ENCODE measurements at places on chromosomes 2 and 18.
A peak's percentile ranks its signal among the peaks of the same experiment; 100 is the strongest.

DNA sequence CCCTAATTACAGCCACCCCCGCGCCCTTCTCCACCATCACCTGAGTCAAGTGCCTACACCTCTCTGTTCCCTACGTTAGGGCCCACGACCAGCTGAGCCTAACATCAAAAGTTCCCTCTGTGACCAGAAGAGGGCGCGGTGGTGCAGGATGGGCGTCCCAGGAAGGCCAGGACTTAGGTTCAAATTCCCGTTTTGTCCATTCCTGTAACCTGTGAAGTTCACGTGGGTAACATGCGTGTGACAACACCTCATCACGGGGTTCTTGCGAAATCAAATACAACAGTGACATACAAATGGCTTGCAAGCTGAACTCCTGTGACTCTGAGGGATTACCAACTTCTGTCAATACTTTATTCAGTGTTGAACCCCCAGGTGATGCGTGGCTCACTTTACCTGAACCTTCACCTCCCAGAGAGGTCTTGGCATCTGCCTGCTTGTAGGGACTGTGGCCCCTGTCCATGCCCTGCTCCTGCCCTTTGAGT is 207.9 kb downstream of the ARL4C start:
- peak; percentile 73 for DNase-seq

GRCh38 chr18:297936-298335 is 30.1 kb upstream of the THOC1 start:
- DNase-seq = no peak

DNA sequence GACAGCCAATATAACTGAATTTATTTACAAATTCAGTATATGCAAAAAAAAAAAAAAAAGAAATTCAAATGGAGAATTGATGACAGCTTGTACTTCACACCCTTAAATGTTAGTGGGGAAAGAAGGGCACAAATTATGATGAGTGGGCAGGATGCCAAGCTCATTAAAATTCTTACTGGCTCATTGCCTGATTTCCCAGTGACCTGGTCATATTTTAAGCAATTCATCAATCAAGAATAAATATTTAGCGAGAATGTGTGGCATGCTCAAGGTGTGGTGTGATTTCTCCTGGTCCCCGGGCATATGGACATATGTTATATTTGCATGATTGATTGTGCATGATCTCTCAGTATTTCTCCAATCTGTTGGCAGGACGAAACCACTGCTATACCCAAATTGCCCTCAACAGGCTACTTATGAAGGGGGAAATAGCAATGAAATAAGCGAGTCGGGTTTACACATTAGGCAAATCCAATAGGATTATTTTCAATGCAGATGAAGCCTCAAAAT is 883.0 kb downstream of the LRRTM4 start:
- no peak for DNase-seq

DNA sequence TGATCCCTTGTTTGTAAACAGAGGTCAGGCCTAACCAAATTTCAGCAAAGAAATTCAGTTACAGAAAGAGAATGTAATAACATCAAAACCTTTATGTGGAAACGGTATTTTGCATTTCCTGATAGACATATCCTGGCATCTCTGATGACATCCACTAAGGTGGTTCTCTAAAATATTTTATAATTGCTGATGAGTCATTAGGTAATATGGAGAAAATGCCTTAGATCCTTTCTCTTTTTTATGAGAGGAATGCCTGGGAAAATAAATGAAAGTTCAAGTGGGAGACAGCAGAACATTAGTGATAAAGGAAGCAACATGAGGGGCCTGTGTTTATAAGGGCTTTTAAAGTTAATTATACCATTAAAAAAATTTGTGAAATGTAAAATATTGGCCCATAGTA is 72.6 kb downstream of the PLCL1 start:
- no peak for DNase-seq

GRCh38 chr2:112777036-112777435 is 7.3 kb downstream of the IL1A start:
- no peak for DNase-seq

DNA sequence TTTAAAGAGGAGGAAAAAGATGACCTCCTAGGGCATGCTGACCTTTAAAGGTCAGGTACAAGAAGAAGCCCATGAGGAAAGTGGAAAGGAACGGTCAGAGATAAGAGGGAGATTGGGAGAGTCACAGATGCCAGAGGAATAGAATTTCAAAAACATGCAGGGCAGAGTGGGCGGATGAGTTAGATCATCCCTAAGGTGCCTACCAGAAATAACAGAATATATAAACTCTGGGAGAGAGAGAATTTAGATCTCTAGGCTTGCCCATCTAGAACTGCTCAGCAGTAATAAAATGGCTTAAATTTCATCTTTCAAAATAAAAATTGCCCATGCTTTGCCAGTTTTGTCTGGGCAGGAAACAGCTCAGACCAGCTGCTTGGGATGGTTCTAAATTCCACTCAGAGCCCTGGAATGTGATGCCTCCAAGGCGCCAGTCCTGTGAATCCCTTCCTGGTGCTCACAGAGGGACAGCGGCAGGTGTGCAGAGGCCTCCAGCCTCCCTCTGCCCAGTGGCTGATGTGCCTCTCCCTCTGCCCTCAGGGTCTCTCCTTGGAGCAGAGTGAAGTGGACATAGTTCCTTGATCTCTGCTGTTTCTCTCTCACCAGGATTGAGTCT is 130.9 kb downstream of the ANTXR1 start:
- DNase-seq = no peak

GRCh38 chr2:122028371-122029100 is 273.1 kb downstream of the TSN start:
- no peak for DNase-seq

DNA sequence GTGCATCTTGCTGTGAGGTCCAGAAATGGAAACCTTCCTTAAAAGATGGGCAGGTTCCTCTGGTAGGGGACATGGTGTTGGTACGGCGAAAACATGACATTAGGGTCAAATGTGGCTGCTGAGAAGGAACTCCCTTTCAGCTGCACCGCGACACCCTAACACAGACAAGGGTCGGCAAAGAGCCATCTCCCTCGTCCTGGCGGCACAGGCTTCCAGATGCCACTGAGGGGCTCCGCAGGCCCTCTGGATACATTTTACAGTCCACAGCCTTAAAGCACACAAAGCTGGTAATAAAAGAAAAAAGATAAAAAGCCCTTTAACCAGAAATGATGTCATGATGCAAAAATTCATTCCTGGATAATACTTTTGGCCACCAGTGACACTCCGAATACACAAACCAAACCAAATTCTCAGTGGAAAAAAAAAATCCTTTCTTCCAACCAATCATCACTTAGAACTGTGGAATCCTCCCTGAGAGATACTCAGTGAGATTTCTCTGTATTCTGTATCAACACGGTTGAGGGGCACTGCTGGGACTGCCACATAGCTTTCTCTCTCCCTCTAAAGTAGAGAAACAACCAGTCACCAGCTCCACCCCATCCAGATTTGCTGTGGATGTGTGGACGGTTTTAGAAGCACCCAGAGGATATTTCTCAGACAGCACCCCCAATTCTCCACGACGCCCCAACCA is 174.8 kb downstream of the HDAC4 start:
- no peak for DNase-seq

DNA sequence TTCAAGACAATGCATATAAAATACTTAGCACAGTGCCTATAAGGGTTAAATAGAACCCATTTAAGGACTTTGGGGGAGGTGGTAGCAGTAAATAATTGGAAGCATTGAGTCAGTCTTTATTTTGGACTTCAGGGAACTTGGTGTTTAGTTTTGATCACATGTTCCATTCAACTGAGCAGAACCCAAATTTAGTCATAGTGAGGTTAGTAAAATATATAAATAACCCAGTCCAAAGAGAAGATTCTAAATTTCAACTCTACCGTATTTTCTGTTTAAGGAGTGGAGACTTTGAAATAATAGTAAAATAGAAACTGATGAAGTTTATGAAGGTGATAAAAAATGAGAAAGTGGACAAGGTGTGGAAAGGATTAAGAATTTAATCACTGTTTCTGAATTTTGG is 19.7 kb downstream of the TWSG1 start:
- no peak for DNase-seq

DNA sequence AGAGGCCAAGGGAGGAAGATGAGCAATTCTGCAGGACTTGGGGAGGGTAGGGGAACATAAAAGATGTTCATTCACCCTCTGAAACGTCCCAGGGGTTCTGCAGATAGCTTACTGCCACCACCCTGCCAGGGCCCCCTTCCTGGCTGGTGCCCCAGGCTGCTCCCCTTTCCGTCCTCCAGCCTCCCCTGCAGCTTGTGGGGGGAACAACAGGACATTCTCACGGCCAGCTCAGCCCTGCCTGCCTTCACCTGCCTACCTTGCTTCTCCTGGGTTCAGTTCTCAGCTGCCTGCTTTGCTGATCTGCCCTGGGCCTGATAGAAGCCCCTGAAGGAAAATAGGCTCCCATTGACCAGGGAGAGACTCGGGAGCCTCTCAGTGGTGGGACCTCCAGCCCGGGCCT is 251.1 kb downstream of the CELF4 start:
- no peak for DNase-seq

DNA sequence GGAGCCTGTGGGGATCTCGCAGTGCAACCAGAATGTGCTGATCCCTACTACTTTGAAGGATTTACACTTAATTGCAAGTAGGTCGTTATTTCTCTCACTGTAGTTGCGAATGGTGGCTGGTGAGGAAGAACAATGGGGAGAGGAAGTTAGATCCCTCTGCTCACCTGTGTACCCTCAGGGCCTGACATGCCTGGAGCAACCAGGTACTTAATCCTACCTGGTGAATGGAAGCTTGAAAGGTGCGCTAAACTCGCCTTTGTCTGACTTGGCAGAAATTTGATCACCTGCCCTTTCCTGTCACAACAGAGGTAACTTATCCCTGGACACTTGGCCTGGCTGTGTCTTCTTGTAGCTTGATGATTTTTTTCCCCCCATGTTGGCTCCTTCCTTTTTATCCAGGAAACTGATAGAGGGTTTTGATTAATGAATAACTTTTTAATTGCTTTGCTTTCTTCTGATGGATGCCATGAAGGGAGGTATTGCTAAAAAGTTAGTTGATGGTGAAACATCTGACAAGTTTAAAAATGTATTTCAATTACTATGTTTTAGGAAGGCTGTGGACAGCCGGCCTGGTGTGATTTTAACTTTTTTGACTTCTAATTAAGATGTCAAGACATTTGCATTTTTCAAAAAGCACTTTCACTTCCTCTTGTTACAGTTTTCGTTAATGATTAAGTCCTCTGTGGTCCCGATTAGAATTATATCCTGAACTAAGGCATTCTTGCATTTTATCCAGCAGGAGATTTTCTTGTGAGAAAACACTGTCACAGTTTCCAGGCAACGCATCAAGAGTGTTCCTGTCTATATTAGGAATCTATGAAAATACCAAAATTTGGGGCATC is 9.2 kb downstream of the SGPP2 start:
- DNase-seq = no peak

GRCh38 chr2:18836436-18836835 is 247.1 kb upstream of the NT5C1B start:
- DNase-seq = no peak
